ENCODE measurements at places on chromosomes 5 and 9. TPM values are rescaled to one million over a fixed set of nuclear protein-coding genes. Genes with fewer than 3 reads are reported as not detected.

DNA sequence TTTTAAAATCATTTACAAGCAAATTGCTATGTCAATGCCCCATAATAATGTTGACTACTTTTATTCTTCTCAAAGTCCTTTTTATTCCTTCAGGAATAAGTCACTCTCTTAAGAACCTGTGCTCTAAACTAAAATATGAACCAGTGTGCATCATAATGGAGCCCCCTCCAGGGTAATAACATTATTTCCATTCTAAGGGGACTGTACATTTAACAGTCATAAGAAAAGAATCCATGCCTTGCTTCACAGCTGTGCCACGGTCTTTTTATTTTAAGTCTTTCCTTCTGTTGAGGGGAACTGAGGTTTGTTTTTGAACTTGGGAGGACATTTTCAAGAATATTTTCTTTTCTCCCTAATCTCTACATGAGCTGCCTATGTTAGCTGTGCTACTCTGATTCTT is 297.6 kb downstream of the MAN2A1 start:
- no peaks in the 10 kb centered on the region for H3K4me1 ChIP-seq
- no peak overlapping the region for H3K27ac ChIP-seq
- no peaks in the 10 kb centered on the region for H3K27me3 ChIP-seq
- DNase-seq: no peak
- H3K4me3 ChIP-seq: no peak overlapping the region

DNA sequence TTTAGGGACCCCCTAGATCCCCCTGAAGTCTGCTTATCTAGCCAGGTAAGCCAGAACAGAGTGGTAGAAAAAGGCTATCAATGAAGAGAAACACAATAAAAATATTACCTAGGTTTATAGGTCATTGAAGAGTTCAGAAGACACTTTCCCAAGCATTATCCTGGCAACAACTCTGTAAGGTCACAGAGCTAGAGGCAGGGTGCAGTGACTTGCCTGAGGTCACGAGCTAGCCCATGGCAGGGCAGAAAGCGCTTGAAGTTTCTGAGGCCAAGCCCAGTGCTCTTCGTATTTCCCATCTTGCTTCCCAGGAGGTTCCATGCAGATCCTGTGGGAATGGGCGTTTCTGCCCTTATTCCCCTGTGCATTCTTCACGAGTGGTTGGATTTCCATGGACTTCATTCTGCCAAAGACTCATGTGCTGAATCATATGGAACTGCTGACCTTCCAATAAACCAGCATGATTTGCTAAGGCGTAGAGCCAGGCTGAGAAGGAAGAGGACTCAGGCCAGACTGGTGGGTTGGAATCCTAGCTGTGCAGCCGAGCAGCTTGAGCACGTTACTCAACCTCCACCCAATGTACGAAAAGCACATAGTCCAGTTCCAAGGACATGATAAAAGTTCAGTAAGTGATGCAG is 22.1 kb downstream of the TRMO start:
- H3K27me3 ChIP-seq: no peaks in the 10 kb centered on the region
- no peak overlapping the region for H3K4me3 ChIP-seq
- no peak overlapping the region for H3K27ac ChIP-seq
- peaks cover 6% of the 10 kb centered on the region for H3K4me1 ChIP-seq
- peaks cover 6% of the 10 kb centered on the region for H3K36me3 ChIP-seq

- DNase-seq: no peak
- no peaks in the 10 kb centered on the region for H3K4me1 ChIP-seq
- peaks cover 28% of the 10 kb centered on the region for H3K36me3 ChIP-seq
Observed at GRCh38 chr9:5712651-5713390, 83.9 kb downstream of the RIC1 start.

- no peak overlapping the region for H3K4me3 ChIP-seq
- no peak overlapping the region for H3K27ac ChIP-seq
- DNase-seq: no peak
- H3K36me3 ChIP-seq: no peaks in the 10 kb centered on the region
- no peaks in the 10 kb centered on the region for H3K4me1 ChIP-seq
Observed at GRCh38 chr5:145945620-145946111, 9.3 kb downstream of the SH3RF2 start.

- H3K4me1 ChIP-seq: peaks cover 14% of the 10 kb centered on the region
- H3K4me3 ChIP-seq: peak overlapping the region; percentile 43
- DNase-seq: no peak
- H3K36me3 ChIP-seq: no peaks in the 10 kb centered on the region
Observed at GRCh38 chr5:150625831-150626746, 14.4 kb upstream of the SYNPO start.

DNA sequence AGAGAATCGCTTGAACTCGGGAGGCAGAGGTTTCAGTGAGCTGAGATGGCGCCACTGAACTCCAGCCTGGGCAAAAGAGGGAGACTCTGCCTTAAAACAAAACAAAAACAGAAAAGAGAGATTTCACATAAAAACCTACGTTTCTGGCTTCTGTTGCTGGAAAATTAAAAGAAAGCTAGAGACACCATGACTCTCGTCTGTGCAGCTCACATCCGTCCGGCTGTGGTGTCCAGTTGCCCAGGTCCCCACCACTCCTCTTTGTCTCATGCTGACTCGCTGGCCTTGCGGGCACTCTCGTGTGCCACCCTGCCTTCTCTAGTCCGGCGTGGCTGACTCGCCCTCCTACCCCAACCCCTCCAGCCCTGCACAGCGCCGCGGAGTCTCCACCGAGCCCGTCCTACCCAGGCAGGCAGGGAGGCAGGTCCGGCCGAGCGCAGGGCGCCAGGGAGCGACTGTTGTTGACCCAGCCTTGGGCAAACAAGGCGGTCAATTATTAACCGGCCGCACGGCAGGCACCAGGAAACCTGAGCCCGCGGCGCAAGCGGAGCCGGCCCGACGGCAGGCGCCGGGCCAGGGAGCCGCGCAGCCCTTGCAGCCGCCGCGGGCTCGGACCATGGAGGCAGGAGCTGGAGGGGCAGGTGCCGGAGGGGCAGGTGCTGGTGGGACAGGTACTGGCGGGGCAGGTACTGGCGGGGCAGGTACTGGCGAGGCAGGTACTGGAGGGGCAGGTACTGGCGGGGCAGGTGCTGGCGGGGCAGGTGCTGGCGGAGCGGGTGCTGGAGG is at the start of gene PRRT1B:
Gene PRRT1B, plus strand, starts transcription at position 521 of the 783 bp plus-strand sequence. Its CDS starts 93 bp downstream, at position 614.
- no peak within 1 kb of the TSS for H3K4me3 ChIP-seq
- H3K27ac ChIP-seq: no peak within 1 kb of the TSS
- H3K27me3 ChIP-seq: peaks cover 21% of the 10 kb centered on the region
- H3K4me1 ChIP-seq: peaks cover 20% of the 10 kb centered on the region
- H3K36me3 ChIP-seq: no peaks in the 10 kb centered on the region

GRCh38 chr5:134732819-134733218 is 5.5 kb upstream of the CAMLG start:
- H3K27me3 ChIP-seq: no peaks in the 10 kb centered on the region
- no peak for DNase-seq
- H3K4me1 ChIP-seq: peaks cover 6% of the 10 kb centered on the region

DNA sequence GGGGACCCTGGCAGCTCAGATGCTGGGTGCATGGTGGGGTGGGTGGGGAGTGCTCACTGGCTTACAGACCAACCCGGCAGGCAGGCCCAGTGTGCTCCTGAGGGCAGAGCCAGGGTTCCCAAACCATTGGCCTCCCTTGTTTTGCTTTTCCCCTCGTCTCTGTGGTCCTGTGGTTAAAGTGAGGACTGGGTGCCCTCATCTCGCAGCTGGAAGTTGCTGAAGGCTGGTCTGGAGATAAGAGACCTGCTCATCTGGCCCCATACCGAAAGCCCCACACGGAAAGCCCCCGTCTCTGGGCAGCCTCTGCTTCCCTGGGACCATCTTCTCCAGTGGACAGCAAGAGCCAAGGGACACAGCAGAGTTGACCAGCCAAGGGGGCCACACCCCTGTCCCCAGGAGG is 9.8 kb upstream of the NACC2 start:
- H3K27me3 ChIP-seq: no peaks in the 10 kb centered on the region
- no peak overlapping the region for H3K27ac ChIP-seq
- no peaks in the 10 kb centered on the region for H3K36me3 ChIP-seq
- peaks cover 51% of the 10 kb centered on the region for H3K4me1 ChIP-seq
- DNase-seq: no peak

DNA sequence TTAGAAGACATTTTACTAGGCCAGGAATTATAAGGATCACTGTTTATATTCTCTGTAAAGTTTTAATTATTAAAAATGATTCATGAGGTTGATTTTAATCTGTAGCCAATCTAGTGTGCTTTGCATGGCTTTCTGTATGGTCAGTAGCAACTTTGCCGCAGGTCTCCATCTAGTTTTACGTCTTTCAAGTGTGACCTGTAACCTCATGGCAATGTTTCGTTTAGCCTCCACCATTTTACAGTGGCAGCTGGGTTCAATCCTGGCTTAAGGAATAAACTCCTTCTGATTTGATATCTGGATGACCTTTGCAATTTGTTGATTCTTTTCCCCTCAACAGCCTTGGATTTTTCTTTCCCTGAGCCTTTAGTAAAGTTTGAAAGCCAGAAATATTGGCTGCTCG is 434.5 kb upstream of the CDH9 start:
- no peak for DNase-seq
- no peaks in the 10 kb centered on the region for H3K36me3 ChIP-seq
- H3K27ac ChIP-seq: no peak overlapping the region
- no peaks in the 10 kb centered on the region for H3K4me1 ChIP-seq
- H3K27me3 ChIP-seq: no peaks in the 10 kb centered on the region
- no peak overlapping the region for H3K4me3 ChIP-seq

DNA sequence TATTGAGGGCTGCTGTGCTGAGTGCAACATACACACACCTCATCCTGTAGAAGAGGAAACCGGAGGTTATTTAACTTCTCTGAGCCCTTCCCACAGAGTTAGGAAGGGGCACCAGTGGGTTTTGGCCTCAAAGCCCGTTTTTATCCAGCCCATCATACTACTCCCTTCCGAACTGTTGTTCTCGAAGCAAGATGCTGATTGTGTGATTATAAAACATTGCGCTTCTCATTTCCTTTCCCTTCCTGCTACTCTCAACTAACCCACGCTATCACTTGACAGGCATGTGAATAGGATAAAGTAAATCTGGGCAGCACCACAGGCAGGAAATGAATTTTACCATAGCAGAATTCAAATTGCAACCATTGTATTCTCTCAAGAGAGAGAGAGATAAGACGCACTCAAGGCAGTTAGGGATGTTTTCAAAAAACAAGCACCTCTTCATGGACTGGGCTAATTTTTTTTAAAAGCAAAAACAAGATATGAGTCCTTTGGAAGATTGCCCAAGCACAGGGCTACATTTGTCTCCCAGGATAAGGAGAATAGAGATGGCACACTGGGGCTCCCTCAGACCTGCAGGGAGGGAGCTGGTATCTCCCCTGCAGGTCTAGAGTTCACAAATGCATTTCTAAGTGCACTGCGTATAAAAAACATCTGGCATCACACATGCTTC is 52.6 kb downstream of the GNA14 start:
- no peaks in the 10 kb centered on the region for H3K4me1 ChIP-seq
- H3K36me3 ChIP-seq: no peaks in the 10 kb centered on the region
- H3K27me3 ChIP-seq: no peaks in the 10 kb centered on the region
- H3K27ac ChIP-seq: no peak overlapping the region

DNA sequence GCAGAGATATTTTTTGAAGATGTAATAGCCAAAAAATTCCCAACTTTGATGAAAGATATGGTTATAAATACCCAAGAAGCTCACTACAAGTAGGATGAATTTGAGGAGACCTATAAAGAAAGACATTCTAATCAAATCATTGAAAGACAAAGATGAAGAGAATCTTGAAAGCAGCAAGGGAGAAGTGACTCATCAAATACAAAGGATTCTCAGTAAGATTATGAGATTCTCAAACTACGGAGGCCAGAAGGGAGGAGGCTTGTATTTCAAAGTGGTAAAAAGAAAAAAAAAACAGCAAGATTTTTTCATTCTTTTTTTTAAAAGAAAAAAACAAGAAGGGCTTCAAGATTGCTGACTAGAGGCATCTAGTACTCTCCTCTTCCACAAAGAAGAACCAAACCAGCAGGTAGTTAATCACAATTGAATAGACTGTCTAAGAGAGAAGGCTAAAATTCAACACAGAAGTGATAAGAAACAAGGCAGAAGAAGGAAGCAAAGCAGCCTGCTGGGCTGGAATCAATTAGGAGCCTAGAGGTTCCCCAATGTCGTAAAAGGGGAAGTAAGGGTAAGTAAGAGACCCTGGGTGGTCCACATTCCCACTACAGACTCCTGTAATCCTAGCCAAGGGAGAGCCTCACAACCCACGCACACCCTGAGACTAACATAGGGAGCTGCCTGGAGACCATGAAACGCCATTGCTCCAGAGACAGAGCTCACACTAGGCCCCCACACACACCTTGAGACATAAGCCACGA is 59.1 kb upstream of the NIPAL4 start:
- no peak for DNase-seq
- no peak overlapping the region for H3K27ac ChIP-seq
- H3K27me3 ChIP-seq: no peaks in the 10 kb centered on the region

GRCh38 chr5:109628591-109628990 is 61.1 kb upstream of the MAN2A1 start:
- no peaks in the 10 kb centered on the region for H3K4me1 ChIP-seq
- no peaks in the 10 kb centered on the region for H3K27me3 ChIP-seq
- H3K4me3 ChIP-seq: no peak overlapping the region
- DNase-seq: no peak
- H3K36me3 ChIP-seq: no peaks in the 10 kb centered on the region

- DNase-seq: no peak
- no peak overlapping the region for H3K27ac ChIP-seq
- no peaks in the 10 kb centered on the region for H3K36me3 ChIP-seq
- H3K4me3 ChIP-seq: no peak overlapping the region
- no peaks in the 10 kb centered on the region for H3K27me3 ChIP-seq
Observed at GRCh38 chr5:10832421-10832820, 71.4 kb upstream of the DAP start.

The ADAMTS13 gene
- total RNA-seq: 2.8 TPM

The NADK2 gene
- total RNA-seq: 16.2 TPM

The PELO gene
- total RNA-seq: 3.7 TPM

The ARAP3 gene
- total RNA-seq: 19.6 TPM

The SH3GL2 gene
- total RNA-seq: not detected
